Astrocyte of the hippocampus (primary cell): ENCODE measurements at places on chromosomes 6 and 20.

GRCh38 chr6:130752267-130752666 is 74.9 kb upstream of the SMLR1 start:
- DNase-seq: no peak

DNA sequence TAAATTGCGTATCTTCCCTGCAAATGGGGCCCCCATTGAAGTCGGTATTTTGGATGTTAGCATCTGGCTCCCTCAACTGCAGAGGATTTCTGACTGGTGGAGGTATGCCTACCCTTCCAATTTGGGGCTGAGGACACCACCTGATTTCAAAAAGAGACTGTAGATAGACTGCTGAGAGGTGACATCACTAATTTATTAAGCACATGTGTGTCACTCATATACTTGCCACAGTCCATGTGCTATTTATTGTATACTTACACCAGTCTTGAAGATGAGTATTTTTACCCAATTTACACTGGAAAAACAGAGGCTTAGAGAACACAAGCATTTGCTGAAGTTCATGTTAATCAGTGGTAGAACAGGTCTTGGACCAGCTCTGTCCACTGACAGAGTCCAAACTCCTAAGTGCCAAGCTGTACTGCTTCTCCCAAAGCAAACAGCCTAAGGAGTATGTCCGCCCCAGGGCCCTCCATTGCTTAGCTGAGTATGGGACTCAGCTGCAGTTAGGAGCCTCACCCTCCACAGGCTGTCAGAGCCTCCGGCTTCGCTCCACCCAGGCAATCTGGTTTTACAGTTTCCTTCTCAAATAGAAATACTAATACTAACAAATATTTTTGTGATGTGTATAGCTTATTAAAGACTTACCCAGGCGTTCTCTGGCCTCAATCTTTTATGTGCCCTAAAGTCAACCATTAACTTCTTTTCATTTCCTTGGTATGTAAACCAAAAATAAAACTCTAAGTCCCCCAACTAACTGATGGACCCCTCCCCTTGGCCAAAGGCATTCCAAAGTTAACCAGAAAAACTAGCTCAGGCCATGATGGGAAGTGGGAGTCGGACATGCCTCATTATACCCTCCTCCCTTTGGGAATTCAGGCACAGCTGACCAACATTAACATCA is 17.5 kb downstream of the RIN2 start:
- no peak for DNase-seq

GRCh38 chr6:68743099-68743498 is 108.0 kb downstream of the ADGRB3 start:
- DNase-seq: no peak

DNA sequence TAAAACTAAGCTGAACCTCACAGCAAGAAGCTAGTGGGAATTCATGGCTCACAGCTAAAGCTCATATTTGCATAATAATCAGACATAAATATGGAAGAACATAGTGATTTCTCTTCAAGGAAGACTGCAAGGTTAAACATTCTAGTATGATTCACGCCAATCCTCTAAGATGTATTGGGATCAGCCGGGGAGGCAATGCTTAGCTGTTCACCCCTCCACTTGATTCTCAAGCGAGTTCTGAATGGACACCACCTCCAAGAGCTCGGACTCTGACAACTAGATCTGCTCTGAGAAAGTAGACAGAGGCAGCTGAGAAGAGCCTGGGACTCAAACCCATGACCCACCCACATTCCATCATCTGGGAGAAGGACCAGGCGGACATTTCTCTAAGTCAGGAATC is 118.4 kb upstream of the EDN1 start:
- no peak for DNase-seq

DNA sequence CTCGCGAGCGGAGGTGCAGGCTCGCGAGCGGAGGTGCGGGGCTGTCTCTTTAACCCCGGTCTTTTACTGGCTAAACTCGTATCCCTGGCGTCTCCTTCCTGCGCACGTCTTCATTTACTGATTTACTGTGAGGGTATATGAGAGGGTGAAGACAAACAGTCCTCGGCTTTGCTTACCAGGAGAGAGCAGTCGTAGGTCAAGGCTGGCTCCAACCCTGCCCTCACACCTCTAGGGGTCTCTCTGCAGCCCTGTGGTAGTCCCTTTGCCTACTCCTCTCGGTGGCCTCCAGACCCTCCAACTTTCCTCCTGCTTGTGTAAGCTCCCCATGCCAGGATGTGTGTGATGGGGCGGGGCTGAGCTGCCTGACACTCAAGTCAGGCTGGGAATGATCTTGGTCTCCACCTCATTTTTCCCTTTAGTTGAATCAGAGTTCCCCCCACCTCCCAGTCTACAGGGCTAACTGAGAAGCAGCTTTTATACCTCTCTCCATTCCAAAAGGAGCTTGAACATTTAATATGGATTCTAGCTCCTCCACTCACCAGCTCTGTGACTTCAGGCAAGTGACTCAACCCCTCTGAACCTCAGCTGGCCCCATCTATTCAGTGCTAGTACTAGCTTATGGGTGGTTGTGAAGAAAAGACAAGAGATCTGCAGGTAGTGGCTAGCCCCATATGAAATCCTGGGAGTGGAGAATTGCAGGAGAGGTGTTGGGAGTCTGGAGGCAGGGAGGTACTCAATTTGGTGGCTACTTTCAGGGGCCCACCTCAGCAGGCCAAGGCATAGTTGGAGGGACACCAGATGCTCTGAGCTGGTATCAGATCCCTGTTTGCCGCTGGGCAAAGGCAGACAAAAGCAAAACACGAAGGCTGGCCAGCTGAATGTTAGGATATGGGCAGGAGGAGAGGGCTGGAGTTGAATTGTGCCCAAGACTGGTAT is 902 bp downstream of the SLC29A1 start:
- DNase-seq: peak; percentile 28

DNA sequence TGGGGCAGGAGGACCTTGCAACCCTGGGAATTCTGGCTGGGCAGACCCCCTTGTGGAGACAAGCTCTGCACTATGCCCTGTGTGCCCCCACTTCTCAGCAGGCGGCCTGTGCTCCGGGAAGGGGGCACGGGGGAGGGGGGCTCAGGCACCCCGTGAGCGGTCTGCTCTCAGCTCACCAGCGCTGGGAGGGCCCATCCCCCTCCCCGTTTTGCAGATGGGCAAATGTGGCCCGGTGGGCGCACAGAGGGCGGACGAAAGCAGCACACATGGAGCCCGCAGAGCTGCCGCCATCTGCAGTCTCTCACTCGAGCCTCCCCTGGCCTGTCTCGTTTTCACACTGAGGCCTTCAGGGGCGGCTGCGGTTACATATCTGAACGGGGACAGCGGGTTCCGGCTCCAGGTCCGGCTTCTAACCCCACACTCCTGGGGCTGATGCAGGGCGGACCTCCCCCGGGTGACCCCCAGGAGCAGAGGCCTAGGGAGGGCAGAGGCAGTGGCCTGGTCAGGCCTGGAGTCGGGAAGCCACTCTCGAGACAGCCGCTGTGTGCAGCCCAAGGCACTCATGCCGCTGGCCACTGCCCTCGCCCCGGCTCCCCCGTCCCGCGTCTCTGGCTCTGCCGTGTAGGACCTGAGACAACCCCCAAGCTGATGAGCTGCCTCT is 13.9 kb downstream of the CHRNA4 start:
- DNase-seq: no peak
